ENCODE measurements at places on chromosomes 1 and 21.

- DNase-seq, result no peak
Observed at GRCh38 chr1:231584117-231584516, 42.5 kb upstream of the DISC1 start.

DNA sequence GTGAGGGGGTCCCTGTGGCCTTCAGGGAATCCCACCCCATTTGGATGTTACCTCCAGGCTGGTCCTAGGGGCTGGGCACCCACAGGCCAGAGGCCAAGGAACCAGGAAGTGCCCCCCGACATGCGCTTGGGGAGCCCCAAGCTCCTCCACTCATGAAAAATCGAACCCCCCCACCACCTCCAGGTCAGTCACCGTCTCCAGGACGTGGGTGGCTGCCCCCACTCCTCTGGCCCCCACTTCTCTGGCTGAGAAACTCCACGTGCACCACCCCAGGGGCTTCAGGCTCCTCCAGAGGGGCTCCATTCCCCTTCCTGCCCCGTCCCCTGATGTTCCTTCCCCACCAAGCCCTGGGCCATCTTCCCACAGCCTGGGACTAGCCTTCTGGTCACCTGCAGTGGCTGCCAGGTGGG is 30.5 kb upstream of the POFUT2 start:
- DNase-seq, result no peak

- no peak for DNase-seq
Observed at GRCh38 chr1:155309423-155310021, 856 bp downstream of the FDPS start.

DNA sequence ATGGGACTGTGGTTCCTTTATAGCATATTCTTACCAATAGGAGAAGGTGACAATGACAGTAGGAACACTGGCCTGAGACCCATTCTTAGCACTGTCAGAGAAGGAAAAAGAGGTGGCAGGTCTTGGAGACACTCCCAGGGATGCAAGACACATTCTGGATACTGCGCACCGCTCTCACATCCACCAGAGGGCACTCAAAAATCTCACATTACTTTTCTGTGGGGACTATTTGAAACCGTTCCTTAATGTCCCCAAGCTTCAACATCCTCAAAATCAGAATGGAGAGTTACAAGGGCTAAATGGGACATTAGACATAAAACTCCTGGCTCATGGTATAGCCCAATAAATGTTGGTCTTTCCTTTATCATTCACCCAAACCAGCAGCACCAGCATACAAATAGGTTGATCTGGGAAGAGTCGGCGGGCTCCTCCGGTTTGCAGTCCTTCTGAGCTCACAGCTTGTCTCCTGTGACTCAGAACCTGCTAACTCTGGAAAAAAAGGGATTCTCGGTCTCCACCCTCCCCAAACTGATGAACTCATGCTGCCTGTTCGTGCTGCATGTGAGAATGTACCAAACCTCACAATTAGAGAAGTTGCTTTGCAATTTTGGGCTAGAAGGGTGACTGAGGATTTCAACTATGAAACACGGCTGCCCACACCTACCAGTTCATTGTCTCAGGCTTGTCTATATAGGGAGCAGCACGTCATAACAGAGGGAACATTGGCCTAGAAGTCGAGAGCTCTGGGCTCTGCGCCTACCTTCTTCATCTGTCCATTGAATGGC is 40.2 kb downstream of the IL12RB2 start:
- no peak for DNase-seq

DNA sequence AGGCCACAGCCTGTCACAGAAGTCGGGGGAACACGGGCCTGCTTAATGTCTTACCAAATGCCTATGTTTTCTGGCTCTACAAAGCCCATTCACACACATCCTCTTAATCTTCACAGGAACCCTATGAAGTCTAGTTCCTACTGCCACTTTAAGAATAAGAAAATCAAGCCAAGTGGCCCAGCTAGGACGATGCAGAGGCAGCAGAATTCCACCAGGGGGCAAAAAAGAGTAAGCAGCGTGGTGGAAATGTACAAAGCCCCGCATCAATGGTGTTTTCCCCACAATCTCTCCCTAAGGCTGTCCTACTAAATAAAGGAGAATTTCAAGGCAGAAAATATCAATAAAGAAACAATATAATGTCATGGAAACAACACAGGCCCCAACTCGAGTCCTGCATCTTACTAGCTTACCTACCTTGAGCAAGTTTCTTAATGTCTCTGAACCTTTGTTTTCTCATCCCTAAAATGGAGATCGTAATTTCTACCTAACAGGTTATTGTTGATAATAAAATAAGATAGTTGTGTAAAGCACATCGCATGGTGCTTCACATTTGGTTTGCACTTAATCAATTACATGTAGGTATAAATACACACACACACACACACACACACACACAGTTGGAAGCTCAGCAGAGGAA is 21.4 kb downstream of the SEC16B start:
- DNase-seq, result no peak

GRCh38 chr1:235776396-235776795 is 90.3 kb downstream of the LYST start:
- DNase-seq, result no peak
